Spleen (tissue), 13 donors: ENCODE measurements at places on chromosomes 7 and 10. TPM values are rescaled to one million over a fixed set of nuclear protein-coding genes. Genes with fewer than 3 reads are reported as not detected.

GRCh38 chr10:1190791-1191490 lies 134.8 kb downstream of the WDR37 start:
- no peaks in the 10 kb centered on the region for H3K36me3 ChIP-seq
- no peak overlapping the region for H3K4me3 ChIP-seq
- H3K4me1 ChIP-seq, result no peaks in the 10 kb centered on the region
- no peaks in the 10 kb centered on the region for H3K27me3 ChIP-seq

DNA sequence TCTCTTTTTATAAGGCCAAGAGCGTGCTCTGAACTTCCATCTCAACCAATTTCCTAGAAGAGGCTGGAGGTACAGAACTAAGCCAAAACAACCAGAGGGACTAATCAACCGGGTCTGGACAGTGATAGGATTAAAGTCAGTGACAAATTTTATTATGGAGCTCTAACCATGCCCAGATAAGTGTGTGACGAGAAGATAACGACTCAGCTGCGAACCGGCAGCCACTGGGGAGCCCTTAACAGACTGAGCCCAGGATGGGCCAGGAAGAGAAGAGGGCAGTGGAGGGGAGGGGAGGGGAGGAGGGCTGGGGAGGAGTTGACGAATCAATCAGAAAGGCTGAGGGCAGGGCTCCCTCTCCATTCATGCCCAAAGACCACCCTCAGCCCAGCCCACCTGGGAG lies 119.9 kb downstream of the PLXNA4 start:
- no peaks in the 10 kb centered on the region for H3K27me3 ChIP-seq
- peaks cover 16% of the 10 kb centered on the region for H3K4me1 ChIP-seq
- H3K36me3 ChIP-seq, result no peaks in the 10 kb centered on the region
- H3K27ac ChIP-seq, result no peak overlapping the region
- no peak overlapping the region for H3K4me3 ChIP-seq

DNA sequence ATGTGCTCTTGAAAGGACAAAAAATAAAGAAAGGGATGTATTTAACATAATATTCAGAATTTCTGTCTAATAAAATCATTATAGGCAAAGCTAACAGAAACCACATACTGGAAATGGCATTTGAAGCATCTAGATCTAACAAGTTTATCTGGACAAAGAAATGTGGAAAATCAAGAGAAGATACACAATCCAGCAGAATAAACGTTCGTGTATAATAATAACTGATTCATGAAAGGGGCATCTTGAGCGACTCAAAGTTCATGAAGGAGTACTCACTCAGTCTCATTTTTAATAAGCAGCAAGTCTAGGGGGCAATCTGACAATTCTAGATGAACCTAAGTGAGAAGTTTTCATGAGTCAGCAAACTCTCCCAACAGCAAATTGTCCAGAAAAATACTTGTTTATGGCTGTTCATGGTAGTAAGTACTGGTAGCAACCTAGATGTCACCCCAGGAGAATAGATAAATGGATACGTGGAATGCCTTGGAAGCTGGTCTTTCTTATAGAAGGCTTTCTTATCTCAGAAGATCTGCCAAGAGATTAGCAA lies 541.8 kb downstream of the INHBA start:
- no peak for DNase-seq
- H3K4me3 ChIP-seq, result no peak overlapping the region
- H3K27me3 ChIP-seq, result no peaks in the 10 kb centered on the region
- H3K36me3 ChIP-seq, result no peaks in the 10 kb centered on the region
- H3K4me1 ChIP-seq, result no peaks in the 10 kb centered on the region

- no peaks in the 10 kb centered on the region for H3K36me3 ChIP-seq
- H3K4me1 ChIP-seq, result peaks cover 5% of the 10 kb centered on the region
- H3K27ac ChIP-seq, result no peak overlapping the region
- H3K27me3 ChIP-seq, result no peaks in the 10 kb centered on the region
Observed at GRCh38 chr10:62072901-62073300, 171.4 kb downstream of the ARID5B start.

DNA sequence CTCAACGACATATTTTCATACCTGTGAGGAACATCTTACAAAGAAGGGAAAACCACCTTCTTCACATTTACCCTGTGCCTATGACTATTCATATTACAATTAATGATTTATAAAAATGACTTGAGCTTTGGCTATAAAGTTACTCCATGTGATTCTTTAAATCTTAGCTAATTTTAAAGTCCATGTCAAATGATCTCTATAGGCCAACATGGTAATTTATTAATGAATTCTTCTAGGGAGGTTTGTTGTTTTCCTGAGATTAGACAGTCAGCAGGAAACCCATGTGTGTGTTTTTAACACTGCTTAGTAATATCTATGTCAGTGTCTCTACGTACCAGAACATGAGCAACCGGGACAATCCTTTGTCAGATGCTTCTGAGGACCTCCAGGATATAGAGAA lies 307.3 kb downstream of the IPMK start:
- DNase-seq, result no peak
- H3K27me3 ChIP-seq, result no peaks in the 10 kb centered on the region
- no peak overlapping the region for H3K27ac ChIP-seq
- no peaks in the 10 kb centered on the region for H3K36me3 ChIP-seq
- no peak overlapping the region for H3K4me3 ChIP-seq
- H3K4me1 ChIP-seq, result no peaks in the 10 kb centered on the region

DNA sequence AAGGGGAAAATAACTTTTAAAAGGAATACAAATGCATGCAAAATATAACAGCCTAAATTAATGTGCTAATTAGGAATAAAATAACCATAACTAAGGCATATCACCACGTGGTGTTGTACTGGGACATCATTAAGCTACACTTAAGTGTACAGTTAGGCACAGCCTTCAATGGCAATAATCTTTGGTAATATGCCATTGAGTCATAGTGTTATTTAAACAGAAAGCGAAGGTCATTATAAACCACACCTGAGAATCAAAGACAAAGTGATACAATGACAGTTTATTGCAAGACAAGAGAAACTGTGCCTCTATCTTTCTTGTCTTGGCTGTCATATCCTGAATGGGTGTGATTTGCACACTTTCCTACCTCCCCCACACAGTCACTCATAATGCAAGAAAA lies 30.5 kb upstream of the AUTS2 start:
- no peak for DNase-seq
- no peak overlapping the region for H3K27ac ChIP-seq
- H3K4me1 ChIP-seq, result no peaks in the 10 kb centered on the region
- no peaks in the 10 kb centered on the region for H3K27me3 ChIP-seq

DNA sequence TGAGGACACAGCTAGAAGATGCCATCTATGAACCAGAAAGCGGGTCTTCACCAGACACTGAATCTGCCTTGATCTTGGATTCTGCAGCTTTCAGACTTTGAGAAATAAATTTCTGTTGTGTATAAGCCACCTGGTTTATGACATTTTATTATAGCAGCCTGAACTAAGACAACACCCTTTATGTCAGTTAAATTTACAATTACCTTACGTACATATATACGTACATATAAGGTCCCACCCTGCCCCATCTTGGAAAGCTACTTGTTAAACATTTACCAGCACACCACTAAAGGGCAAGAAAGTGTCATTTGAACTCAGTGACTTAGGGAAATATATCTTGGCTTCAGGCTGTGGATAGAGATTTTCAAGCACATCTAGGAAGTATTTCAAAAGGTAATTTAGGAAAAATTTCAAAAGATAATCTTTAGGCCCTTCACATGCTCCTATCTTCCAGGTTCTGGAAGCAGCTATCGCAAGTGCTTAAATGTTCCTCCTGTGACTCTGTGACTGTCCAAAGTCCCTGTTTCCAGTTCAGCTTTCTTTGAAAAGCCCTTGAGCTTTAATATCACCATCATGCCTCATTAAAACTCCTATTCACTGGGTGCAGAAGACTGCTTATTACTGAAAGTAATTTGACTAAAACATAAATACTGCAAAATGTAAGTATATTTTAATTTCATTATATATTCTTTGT lies 9.6 kb upstream of the SRI start:
- no peaks in the 10 kb centered on the region for H3K36me3 ChIP-seq
- H3K4me1 ChIP-seq, result no peaks in the 10 kb centered on the region
- H3K27me3 ChIP-seq, result no peaks in the 10 kb centered on the region
- no peak overlapping the region for H3K4me3 ChIP-seq
- DNase-seq, result no peak

DNA sequence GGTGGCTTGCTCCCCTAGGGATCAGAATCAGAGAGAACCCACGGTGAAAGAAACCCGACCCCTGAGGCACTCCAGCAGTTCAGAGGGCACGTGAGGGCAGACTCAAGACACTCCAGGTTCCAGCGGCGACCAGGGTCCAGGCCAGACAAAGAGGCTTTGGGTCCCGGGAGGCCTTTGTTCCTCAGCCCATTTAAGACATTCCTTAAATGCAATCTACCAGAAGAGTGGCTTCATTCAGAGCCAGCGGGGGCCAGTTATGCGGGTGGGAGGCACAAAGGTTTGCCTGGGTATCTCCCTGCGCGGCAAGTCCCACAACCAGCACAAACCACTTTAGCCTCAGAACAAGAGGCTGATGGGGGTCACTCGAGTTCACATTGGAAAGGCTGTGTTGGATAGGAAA lies 53.6 kb downstream of the AFAP1L2 start:
- DNase-seq, result no peak
- H3K4me3 ChIP-seq, result no peak overlapping the region
- H3K4me1 ChIP-seq, result peaks cover 5% of the 10 kb centered on the region
- peak overlapping the region; percentile 32 for H3K27ac ChIP-seq
- no peaks in the 10 kb centered on the region for H3K27me3 ChIP-seq

DNA sequence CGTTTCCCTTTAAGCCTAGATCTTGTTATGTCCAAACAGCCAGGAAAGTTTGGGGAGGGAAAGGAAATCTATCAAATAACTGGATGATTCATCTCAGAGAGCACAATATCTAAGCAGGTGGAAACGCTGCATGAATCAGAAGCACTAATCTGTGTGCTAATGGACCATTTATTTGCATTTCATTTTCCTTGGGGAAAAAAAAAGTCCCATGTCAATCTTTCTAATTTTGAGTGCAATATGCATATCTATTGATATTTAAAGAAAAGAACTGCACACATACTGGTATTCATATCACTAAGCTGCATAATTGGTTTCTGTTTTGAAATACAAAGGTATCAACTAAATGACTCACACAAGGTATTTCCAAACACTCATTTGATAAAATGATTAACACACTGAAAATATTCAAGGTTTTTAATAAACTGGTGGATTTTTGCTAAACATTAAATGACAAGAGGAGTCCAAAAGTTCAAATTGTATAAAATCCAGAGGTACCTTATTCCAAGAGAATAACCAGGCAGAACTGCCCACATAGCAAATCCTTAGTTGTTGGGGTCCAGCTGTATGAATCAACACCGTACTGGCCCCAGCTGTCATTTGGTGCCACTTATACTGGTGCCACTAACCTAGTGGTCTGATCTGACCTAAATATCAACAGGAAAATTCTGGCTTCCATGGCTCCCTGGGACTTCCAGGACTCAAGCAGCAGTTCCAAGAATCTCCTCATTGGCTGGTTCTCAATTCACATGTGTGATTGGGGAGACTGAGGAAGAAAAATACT lies 122.2 kb upstream of the SP4 start:
- no peaks in the 10 kb centered on the region for H3K4me1 ChIP-seq
- H3K36me3 ChIP-seq, result no peaks in the 10 kb centered on the region
- H3K27ac ChIP-seq, result no peak overlapping the region
- DNase-seq, result no peak

- H3K4me3 ChIP-seq, result no peak overlapping the region
- H3K27me3 ChIP-seq, result no peaks in the 10 kb centered on the region
- no peaks in the 10 kb centered on the region for H3K36me3 ChIP-seq
- H3K4me1 ChIP-seq, result peaks cover 80% of the 10 kb centered on the region
Observed at GRCh38 chr10:23448802-23449570, 10.1 kb downstream of the OTUD1 start.

GRCh38 chr10:128693493-128694131 lies 567.4 kb upstream of the MKI67 start:
- H3K36me3 ChIP-seq, result no peaks in the 10 kb centered on the region
- no peaks in the 10 kb centered on the region for H3K4me1 ChIP-seq
- H3K27ac ChIP-seq, result no peak overlapping the region
- H3K4me3 ChIP-seq, result no peak overlapping the region
- no peaks in the 10 kb centered on the region for H3K27me3 ChIP-seq

Gene COX15
- 44.1 TPM for total RNA-seq

Gene AZGP1
- total RNA-seq, result not detected

Gene H2BK1
- total RNA-seq, result not detected

Gene CFAP70
- 1.3 TPM for total RNA-seq
